ENCODE measurements at places on chromosomes 7 and 10.

GRCh38 chr10:87716348-87716670, 56.6 kb downstream of the PAPSS2 start:
- no peak for DNase-seq

GRCh38 chr7:101984133-101984879, 166.9 kb downstream of the CUX1 start:
- DNase-seq, result no peak

- DNase-seq, result no peak
Measured at GRCh38 chr7:156668130-156668741, 27.7 kb downstream of the RNF32 start.

DNA sequence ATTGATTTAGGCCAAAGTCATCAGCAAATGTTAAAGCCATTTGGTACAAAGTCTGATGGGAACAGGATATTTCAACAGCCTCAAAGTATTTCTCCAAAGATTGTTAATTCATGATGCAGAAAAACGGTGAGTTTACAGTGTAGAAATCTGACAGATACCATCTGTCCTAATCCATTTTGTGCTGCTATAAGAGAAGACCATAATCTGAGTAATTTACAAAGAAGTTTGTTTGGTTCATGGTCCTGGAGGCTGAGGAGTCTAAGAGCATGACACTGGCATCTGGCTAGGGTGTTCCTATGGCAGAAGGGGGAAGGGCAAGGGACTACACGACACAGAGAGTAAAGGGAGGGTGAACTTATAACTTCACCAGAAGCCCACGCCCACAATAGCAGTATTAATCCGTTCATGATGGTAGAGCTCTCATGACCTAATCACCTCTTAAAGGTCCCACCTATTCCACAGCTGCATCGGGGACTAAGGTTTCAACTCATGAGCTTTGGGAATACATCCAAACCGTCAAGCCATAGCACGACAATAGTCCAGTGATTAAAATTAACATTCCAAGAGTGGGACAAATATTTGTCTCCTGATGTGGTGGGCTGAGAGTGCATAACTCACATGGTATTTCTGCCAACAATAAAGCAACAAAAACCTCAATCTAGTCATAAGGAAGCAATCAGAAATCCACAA, 298.6 kb upstream of the AKR1E2 start:
- DNase-seq, result no peak

GRCh38 chr7:149469806-149470205, 8.9 kb upstream of the ZNF777 start:
- DNase-seq, result no peak

DNA sequence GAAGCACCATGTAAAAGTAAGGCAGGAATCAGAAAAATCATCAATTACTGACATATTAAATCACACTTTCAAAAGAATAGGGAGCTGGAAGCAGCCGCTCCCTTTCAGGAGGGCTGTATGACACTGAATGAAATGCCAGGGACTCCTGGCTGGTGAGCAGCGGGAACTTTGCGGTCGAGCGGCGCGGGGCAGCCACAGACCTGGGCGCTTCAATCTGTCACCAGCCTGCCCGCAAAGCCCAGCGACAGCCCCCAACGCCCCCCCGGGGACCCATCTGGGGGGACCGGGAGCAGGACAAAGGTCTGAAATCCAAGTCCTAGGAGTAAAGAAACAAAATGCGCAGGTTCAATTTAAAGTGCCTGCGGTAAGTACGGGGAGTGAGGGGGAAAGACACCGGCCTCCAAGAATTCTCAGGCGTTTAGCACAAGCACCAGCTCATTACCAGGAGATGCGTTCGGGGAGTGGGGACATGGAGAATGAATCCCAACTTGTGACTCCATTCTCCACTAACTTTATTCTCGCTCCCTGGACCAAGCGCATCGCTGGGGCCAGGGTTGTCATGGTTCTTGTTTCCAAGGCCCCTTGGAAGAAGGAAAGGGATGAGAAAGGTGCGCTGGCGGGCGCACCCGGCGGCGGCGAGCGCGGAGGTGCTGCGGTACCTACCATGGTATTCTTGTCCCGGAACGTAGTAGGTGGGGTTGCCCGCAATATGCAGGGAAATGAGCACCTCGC, 824 bp downstream of the RELN start:
- no peak for DNase-seq

- DNase-seq, result no peak
Measured at GRCh38 chr7:47350425-47350824, 231.5 kb downstream of the TNS3 start.

DNA sequence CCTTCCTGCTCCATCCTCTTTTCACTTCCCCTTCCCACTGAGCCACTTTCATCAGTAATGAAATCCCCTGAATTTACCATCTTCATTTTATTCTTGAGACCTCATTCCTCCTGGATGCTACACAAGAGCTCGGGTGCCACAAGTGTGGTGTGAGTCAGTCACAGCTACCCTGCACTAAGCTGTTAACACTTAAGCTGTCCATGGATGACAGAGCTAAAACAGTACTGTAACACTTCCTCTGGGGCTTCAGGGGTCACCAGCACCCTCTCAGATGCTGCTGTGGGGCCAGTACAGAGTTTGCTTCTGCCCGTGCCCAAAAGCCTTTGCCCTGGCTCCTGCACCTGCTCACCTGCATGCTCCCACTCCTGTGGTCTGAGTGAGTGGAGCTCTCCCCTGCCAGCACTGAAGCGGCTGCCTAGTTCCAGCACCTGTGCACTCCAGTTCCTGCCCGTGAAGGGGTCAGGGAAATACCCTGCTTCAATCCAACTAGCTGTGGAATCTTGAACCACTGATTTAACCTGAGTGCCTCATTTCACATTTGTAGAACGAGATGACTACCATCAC, 71.9 kb downstream of the POT1 start:
- DNase-seq, result no peak

GRCh38 chr7:30596014-30596641, 1.4 kb downstream of the GARS1 start:
- DNase-seq, result no peak

GRCh38 chr7:105014693-105015389, 836 bp downstream of the KMT2E start:
- peak; percentile 67 for DNase-seq

GRCh38 chr10:57844387-57844998, 423.2 kb downstream of the IPMK start:
- DNase-seq, result no peak

- DNase-seq, result no peak
Measured at GRCh38 chr7:6576024-6576866, 1.0 kb upstream of the ZDHHC4 start.

GRCh38 chr7:84462259-84462658, 267.7 kb upstream of the SEMA3A start:
- no peak for DNase-seq

DNA sequence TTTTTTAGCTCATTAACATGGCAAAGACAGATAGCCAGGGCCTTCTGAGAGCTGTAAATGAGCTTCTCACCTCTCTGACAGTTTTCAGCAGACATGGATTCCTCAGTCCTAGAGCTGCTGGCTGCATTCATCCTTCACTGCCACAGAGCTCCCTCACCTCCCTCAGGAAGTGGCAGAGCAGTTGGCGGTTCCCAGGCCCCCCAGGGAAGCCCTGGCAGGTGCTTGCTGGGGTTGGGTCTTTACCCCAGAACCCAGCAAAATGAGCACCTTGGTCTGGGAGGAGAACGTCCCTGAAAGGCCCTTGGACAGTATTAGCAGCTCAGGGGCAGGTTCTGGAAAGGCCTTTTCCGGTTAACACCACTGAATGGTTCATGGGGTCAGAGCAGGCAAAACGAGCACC, 288.0 kb downstream of the PTPRN2 start:
- no peak for DNase-seq

DNA sequence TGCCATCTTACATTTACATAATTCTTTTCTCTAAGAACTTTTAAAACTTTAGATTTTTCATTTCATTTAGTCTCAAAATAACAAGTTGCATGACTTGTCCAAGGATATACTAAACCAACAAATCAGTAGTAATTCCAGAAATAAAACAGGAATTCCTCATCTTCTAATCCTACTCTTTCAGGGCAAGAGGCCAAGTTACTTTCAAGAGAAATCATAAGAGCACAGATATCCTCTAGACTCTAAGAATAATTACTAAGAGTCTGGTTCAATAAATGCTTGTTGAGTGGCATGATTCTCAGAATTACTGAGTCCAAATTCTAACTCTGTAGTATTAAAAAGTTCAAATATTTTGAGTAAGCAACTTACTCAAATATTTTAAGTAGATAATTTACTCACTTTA, 12.9 kb downstream of the PDZD8 start:
- DNase-seq, result no peak

DNA sequence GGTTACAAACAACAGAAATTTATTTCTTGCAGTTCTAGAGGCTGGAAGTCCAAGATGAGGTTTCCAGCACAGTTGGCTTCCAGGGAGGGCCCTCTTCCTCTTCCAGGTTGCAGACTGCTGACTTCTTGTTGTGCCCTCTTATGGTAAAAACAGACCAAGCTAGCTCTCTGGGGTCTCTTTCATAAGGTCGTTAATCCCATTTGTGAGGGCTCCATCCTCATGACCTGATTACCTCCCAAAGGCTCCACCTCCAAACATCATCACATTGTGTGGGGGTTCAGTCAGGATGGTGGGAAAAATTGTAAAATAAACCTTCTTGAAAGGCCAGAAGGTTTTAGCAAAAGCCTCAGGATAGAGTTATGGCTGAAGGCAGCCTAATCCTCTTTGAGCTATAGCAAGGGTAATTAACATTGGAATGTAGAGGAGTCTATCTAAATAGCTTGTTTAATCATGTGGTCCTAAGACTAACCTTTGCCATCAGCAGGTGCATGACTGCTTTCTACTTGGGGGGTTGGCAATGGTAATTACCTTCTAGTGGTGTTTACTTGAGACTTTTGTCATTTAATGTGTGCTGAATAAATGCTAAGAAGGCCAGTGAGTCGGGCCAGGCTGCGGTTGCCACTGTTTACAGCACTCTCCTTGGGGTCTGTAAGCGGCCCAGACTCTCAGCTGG, 80.8 kb downstream of the PPP1R17 start:
- no peak for DNase-seq

- DNase-seq, result no peak
Measured at GRCh38 chr7:102934701-102935100, 21.9 kb downstream of the LRRC17 start.

GRCh38 chr10:13347500-13348156, 465 bp downstream of the SEPHS1 start:
- DNase-seq, result no peak

DNA sequence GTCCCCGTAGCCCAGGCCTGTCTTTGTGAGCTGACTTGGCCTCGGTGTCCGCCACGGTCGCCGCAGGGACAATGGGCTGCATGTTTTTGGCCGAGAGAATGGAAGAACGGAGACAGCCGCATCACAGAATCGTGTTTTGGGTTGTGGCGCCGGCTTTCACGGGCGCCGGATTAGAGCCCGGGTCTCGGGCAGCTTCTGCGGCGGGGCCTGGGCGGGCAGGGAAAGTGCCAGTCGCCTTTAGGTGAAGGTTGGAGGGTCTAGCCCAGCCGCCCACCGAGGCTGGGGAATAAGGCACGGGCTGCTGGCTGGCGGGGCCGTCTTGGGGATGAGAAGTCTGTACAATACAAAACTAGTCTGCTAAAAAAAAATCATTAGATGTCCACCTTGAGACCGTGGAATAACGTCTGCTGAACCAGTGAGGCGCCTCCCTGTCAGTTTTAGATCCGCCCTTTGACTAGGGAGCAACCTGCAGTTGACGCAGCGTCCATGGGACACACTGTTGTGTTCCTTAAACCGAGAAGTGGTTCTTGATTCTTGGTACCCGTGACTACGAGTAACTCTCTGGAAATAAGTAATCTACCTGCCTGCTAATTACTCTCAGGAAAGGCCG, 577 bp downstream of the DNAJB9 start:
- DNase-seq, result no peak

GRCh38 chr7:151838861-151839381, 38.0 kb downstream of the PRKAG2 start:
- DNase-seq, result no peak

DNA sequence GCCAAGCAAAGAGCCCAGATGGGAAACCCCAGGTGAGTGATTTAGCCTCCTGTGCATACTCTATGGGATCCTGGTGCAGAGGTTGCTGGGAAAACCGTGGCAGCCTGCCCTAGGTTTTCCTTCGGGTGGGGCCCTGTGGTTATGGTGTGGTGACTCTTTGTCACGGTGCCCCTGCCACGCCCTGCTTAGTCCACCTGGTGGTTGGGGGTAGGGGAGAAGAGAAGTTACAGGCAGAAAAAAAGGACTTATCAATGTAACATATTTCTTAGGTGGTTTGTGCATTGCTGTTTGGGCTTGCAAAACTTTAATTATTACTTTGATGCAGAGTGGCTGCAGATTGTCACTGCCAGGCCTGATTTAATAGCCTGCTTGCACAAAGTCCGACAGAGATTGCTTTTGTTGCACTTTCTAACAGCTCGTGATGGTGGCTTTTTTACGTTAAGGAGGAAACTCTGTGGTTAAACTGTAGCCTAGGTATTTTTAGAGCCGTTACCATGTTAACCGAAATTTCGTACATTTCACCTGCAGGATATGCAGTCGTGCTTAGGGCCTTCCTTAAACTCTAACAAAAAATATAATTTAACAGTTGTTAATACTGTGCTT, 197.4 kb downstream of the RNLS start:
- DNase-seq, result peak; percentile 42

- DNase-seq, result no peak
Measured at GRCh38 chr7:131061818-131062217, 265.9 kb upstream of the MKLN1 start.

GRCh38 chr10:113183573-113183972, 233.5 kb downstream of the TCF7L2 start:
- DNase-seq, result no peak

- DNase-seq, result no peak
Measured at GRCh38 chr10:107072786-107073185, 91.7 kb downstream of the SORCS1 start.

DNA sequence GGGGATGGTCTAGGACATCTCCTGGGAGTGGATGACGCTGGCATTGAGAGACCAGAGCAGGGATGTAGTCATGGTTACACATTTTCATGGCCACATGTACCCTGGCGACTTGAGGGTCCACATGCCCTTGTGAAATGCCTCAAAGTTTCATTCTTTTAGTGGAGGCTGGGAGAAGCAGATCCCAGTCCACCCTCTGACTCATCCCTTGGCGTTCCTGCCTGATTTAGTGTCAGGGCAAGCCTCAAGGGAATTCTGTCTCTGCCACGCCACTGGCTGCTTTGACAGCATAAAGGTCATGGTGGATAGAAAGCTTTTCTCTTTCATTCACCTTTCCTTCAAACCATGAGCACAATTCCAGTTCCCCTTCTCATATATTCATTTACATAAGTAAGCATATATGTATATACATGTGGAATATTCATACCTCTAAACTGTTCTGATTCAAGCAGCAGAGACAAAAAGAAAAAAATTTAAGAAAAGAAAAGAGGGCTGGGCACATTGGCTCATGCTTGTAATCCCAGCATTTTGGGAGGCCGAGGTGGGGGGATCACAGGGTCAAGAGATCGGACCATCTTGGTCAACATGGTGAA, 21.8 kb upstream of the KIF5B start:
- DNase-seq, result no peak
